ENCODE measurements at places on chromosomes 6 and 20. TPM values are rescaled to one million over a fixed set of nuclear protein-coding genes. Genes with fewer than 3 reads are reported as not detected.

The TRIM40 gene
- total RNA-seq: not detected

The TREM1 gene
- total RNA-seq: 0.57 TPM

The CRYBG1 gene
- 20.4 TPM for total RNA-seq

The UFL1 gene
- total RNA-seq: 12.9 TPM

The ZBTB46 gene
- 0.19 TPM for total RNA-seq

The ECI2 gene
- total RNA-seq: 78.5 TPM

The RTEL1 gene
- 13.1 TPM for total RNA-seq

The FGD2 gene
- total RNA-seq: not detected

The CTCFL gene
- not detected for total RNA-seq

The SPATS1 gene
- total RNA-seq: not detected

The OR2H1 gene
- not detected for total RNA-seq

The SF3B5 gene
- total RNA-seq: 168 TPM

The DUSP15 gene
- total RNA-seq: not detected

The SRSF12 gene
- total RNA-seq: not detected

The DLK2 gene
- total RNA-seq: 3.8 TPM

The ULBP2 gene
- total RNA-seq: 12.2 TPM

The NECAB3 gene
- 25.1 TPM for total RNA-seq

The C4B gene
- total RNA-seq: 0.27 TPM

The LAMA4 gene
- total RNA-seq: 28.6 TPM

The FAM184A gene
- total RNA-seq: 0.03 TPM

The VWA7 gene
- 0.77 TPM for total RNA-seq

The L3MBTL3 gene
- 5.2 TPM for total RNA-seq

The LPIN3 gene
- 0.07 TPM for total RNA-seq

The SOBP gene
- total RNA-seq: 4.3 TPM

The SDHAF4 gene
- 3.3 TPM for total RNA-seq

The ADGRG6 gene
- 12.7 TPM for total RNA-seq

The KIAA0408 gene
- 0.23 TPM for total RNA-seq

The GMNN gene
- total RNA-seq: 78.2 TPM

The DEFB132 gene
- total RNA-seq: not detected

The TFAP2A gene
- total RNA-seq: 1.8 TPM

The KIFC1 gene
- 105 TPM for total RNA-seq

The C6orf15 gene
- total RNA-seq: not detected

The ABHD16B gene
- not detected for total RNA-seq

The NOX3 gene
- total RNA-seq: not detected

The ARMH2 gene
- not detected for total RNA-seq

The LSM14B gene
- total RNA-seq: 35.6 TPM

The COL21A1 gene
- total RNA-seq: 0.10 TPM

The NCOA6 gene
- total RNA-seq: 4.7 TPM

The MEI4 gene
- total RNA-seq: 0.06 TPM

The SLC22A23 gene
- 3.3 TPM for total RNA-seq

The LY6G5C gene
- total RNA-seq: 3.6 TPM

The HLA-DRA gene
- 0.61 TPM for total RNA-seq

The TEAD3 gene
- total RNA-seq: 3.8 TPM

The TMEM200A gene
- 23.2 TPM for total RNA-seq

The SYCP2 gene
- 0.35 TPM for total RNA-seq

The CLDN20 gene
- total RNA-seq: not detected

The ESR1 gene
- total RNA-seq: 0.03 TPM

The JPH2 gene
- total RNA-seq: 0.53 TPM

The BNIP5 gene
- not detected for total RNA-seq

The KHDC3L gene
- not detected for total RNA-seq

Data from HT1080 (cell line).